Activated CD8-positive, alpha-beta T cell treated with anti-CD3 and anti-CD28 coated beads for 36 hours (primary cell): ENCODE measurements at places on chromosomes 13 and 19. TPM values are rescaled to one million over a fixed set of nuclear protein-coding genes. Genes with fewer than 3 reads are reported as not detected.

- no peaks in the 10 kb centered on the region for H3K4me1 ChIP-seq
- H3K27me3 ChIP-seq, result peaks cover 2% of the 10 kb centered on the region
- H3K36me3 ChIP-seq, result no peaks in the 10 kb centered on the region
- DNase-seq, result no peak
- H3K4me3 ChIP-seq, result no peak overlapping the region
- H3K27ac ChIP-seq, result no peak overlapping the region
Measured at GRCh38 chr13:97492684-97493371, 58.9 kb downstream of the RAP2A start.

FGF22 gene
- 0.16 TPM for total RNA-seq

DNA sequence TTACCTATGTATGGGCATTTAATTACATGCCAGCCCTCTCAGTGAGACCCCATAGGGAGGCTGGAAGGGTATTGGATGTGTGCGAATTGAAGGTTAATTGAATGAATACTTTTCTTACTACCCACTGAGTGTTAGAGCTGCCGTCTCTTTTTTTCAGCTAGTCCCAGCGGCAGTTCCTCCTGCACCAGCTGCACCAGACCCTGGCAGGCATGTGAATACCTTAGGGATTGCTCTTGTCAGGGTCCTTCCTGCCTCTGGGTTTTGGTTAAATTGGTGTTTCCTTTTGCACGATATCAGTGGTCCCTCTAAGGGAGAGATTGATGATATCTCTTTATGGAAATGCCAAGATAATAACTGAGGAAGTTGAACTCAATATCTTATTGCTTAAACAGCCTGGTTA is 9.8 kb upstream of the CXCL17 start:
- H3K27me3 ChIP-seq, result no peaks in the 10 kb centered on the region
- no peak overlapping the region for H3K4me3 ChIP-seq
- DNase-seq, result no peak
- peaks cover 16% of the 10 kb centered on the region for H3K4me1 ChIP-seq

DNA sequence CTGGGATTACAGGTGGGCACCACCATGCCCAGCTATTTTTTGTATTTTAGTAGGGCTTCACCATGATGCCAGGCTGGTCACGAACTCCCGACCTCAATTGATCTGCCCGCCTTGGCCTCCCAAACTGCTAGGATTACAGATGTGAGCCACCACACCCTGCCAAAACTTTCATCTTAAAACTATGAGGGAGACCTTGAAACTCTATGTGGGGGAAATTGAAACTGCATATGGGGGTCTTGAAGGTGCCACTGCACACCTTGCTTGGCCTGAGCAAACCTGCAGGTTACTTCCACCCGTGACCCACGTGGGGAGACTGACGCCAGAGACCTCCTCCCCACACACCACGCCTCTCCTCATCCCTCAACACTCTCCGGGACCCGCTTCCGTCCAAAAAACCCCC is 15.6 kb downstream of the CILP2 start:
- no peaks in the 10 kb centered on the region for H3K36me3 ChIP-seq
- H3K4me1 ChIP-seq, result no peaks in the 10 kb centered on the region
- H3K4me3 ChIP-seq, result no peak overlapping the region
- H3K27me3 ChIP-seq, result no peaks in the 10 kb centered on the region
- no peak for DNase-seq
- H3K27ac ChIP-seq, result no peak overlapping the region

DNA sequence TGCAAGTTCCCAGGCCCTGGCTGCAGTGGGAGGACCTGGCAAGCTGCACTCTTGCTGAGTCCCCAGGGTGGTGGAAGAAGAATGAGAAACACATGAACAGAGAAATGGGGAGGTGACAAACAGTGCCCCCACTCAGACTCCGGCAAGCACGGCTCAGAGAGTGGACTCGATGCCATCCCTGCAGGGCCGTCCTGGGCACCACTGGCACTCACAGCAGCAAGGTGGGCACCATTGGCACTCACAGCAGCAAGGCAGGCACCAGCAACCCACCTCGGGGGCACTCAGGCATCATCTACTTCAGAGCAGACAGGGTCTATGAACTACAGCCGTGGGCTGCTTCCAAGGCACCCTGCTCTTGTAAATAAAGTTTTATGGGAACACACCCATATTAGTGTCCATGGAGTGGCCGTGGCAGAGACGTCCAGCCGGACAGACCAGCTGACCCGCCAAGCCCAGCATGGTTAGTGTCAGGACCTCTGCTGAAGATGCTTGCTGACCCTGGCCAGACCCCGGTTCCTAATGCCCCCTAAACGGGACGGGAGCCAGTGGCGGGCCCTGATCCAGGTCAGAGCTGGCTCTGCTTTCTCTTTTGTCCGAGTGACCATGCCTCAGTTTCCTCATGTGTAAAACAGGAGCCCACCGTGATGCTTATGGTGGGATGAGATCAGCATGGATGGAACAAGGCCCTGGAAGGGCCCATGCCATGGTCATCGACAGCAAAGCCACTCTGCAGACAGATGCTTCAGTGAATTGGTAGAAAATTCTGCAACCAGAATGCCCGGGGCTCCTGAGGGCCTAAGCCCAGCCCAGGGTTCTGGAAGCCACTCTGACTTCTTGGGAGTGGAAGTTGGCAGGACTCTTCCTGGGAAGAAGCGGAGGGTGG is 2.1 kb upstream of the F10 start:
- no peaks in the 10 kb centered on the region for H3K4me1 ChIP-seq
- H3K4me3 ChIP-seq, result no peak overlapping the region
- H3K36me3 ChIP-seq, result no peaks in the 10 kb centered on the region
- no peak for DNase-seq
- H3K27me3 ChIP-seq, result no peaks in the 10 kb centered on the region

DNA sequence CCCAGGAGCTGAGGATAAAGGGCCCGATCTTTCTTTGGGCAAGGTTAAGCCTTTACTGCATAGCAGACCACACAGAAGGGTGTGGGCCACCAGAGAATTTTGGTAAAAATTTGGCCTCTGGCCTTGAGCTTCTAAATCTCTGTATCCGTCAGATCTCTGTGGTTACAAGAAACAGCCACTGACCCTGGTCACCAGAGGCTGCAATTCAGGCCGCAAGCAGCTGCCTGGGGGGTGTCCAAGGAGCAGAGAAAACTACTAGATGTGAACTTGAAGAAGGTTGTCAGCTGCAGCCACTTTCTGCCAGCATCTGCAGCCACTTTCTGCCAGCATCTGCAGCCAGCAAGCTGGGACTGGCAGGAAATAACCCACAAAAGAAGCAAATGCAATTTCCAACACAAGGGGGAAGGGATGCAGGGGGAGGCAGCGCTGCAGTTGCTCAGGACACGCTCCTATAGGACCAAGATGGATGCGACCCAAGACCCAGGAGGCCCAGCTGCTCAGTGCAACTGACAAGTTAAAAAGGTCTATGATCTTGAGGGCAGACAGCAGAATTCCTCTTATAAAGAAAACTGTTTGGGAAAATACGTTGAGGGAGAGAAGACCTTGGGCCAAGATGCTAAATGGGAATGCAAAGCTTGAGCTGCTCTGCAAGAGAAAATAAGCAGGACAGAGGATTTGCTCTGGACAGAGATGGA is 8.4 kb upstream of the CEACAM19 start:
- no peaks in the 10 kb centered on the region for H3K4me1 ChIP-seq
- no peak overlapping the region for H3K27ac ChIP-seq
- no peak for DNase-seq
- no peaks in the 10 kb centered on the region for H3K36me3 ChIP-seq
